Activated CD4-positive, alpha-beta memory T cell treated with anti-CD3 and anti-CD28 coated beads, Interleukin-2, amount 10 ng/mL, durations not matched to agents 7 days and 5 days (primary cell): ENCODE measurements at places on chromosomes 6 and 20. TPM values are rescaled to one million over a fixed set of nuclear protein-coding genes. Genes with fewer than 3 reads are reported as not detected.

KCNG1 gene
- total RNA-seq = 0.30 TPM

- peak overlapping the region; percentile 91 for H3K27ac ChIP-seq
- peaks cover 5% of the 10 kb centered on the region for H3K36me3 ChIP-seq
- H3K27me3 ChIP-seq = no peaks in the 10 kb centered on the region
These were observed 59.7 kb upstream of the EEF1A1 start for GRCh38 chr6:73580247-73581149.

DNA sequence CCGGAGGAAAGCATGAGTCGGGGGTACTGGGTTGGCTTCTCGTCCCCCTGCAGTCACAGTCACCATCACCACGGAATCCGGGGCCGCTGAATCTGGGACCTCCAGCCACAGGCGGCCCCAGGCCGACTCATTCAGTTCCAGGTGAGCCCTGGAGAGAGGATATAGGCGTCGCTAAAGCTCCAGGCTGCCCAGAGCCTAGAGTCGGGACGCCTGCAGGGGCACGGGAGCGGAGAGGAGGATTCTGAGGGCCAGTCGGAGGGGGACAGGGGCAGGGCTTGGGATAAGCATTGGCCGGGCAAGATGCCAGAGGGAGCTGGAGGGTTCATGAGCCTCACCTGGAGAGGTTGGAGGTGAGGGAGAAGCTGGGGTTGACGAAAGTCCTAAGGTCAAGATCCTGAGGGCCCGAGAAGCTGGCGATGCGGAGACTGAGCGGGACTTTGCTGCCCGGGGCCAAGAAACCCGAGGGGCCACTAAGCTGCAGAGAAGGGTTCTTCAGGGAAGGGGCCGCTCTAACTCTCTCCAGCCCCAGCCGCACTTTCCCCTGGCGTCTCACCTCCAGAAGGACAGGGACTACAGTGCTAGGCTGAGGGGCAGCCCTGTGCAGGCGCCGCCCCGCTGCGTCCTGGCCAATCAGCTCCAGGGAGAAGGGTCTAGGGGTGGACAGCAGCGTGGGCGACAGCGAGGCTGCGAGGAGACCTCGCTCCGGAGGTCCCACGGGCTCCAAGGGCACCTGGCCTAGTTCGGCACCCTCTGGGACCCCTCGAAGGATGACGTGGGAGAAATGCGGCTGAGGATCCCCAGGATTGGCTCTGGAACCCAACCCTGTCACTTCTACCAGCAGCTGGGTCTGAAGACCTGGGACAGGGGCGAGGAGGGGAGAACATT, 3.7 kb downstream of the SAPCD1 start:
- H3K4me3 ChIP-seq = no peak overlapping the region
- no peaks in the 10 kb centered on the region for H3K27me3 ChIP-seq
- H3K27ac ChIP-seq = no peak overlapping the region
- DNase-seq = no peak

SRXN1 gene
- total RNA-seq = 16.9 TPM

CALHM6 gene
- 11.2 TPM for total RNA-seq
